Forelimb muscle (tissue), 1 donor: ENCODE measurements at places on chromosomes 12 and 14.

DNA sequence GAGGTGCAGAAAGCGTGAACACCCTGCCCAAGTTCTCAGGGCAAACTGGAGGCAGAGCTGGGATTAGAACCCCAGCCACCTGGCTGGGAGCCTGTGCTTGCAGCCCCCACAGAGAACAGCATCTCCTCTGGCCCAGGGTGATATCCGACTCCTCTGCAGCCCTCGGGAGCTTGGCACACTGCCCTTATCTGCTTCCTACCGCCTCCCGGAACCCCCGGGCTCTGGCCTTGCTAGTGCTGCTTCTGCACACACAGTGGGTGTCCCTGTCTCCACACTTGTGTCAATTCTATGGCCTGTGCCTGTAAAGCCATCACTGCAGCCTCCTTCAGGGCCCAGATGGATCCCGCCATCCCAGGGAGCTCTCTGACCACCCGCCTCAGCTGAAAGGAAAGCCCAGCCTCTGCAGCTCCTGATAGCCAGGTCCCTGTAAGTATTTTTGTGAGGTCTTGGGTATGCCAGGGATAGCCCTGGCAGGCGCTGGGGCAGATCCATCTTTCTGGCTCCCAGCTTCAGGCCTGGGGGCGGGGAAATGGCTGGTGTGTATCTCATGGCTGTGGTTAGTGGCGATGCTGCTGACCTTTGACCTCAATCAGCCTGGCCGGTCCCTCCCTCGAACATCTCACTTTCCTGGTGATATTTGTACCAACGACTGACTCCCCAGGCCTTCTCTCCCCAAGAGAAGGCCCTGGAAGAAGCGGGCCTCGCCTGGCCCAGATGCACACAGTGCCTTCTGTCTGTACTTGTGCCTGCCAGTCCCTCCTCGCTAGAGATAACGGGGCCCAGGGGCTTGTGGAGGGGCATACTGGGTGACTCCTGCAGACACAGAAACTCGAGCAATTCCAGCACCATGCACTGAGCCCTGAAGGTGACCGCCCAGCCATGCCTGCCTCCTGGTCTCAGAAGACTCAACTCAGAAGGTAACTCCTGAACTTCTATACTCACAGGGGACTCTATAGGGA is 183.8 kb downstream of the CALM1 start:
- no peak for DNase-seq

DNA sequence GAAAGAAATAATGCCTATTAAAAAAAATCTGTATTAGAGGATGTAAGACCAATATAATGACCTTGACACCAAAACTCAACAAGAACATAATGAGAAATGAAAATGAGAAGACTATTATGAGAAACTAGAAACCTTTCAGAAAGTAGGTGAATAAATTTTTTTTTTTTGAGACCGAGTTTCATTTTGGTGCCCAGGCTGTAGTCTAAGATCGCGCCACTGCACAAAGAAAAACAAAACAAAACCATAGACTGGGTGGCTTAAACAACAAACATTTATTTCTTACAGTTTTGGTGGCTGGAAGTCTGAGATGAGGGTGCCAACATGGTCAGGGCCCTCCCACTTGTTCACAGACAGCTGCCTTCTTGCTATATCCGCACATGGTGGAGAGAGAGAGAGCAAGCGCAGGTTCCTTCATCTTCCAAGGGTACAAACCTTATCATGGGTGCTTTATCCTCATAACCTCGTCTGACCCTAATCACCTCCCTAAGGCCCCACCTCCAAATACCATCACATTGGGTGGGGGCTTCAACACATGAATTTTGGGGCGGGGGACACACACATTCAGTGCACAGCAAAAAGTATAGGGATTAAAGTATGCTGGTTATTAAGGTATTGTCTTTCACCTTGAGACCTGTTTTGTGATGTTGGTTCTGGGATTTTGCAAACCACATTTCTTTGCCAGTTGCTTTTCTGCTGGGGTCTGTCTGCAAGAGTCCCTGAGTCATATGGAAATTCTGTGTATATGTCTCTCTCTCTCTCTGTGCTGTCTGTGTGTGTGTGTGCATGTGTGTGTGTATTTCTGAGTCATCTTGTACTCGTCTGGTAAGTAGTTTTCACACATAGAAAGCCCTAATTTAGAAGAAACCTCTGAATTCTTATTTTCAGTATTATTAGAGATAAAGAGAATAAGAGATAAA is 26.2 kb downstream of the ZCRB1 start:
- no peak for DNase-seq

- no peak for DNase-seq
Observed at GRCh38 chr14:96065661-96066459, 26.7 kb downstream of the C14orf132 start.

GRCh38 chr12:130481392-130481879 is 143.7 kb downstream of the PIWIL1 start:
- no peak for DNase-seq

DNA sequence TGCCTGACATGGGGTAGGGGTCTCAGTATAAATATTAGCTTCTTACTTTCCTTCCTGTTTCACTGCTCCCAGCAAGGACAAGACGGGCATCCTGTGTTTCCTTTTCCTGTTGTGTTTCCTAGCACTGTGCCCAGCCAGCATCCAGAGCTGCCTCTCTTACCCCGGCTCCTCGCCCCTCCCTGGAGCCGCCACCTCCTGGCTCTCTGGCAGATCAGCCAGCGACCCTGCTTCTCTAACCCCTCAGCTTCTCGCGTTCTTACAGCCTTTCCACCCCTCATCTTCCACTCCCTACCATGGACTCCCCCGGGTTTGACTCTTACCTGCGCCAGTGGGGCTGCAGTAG is 17.8 kb downstream of the HDAC7 start:
- DNase-seq, result no peak

DNA sequence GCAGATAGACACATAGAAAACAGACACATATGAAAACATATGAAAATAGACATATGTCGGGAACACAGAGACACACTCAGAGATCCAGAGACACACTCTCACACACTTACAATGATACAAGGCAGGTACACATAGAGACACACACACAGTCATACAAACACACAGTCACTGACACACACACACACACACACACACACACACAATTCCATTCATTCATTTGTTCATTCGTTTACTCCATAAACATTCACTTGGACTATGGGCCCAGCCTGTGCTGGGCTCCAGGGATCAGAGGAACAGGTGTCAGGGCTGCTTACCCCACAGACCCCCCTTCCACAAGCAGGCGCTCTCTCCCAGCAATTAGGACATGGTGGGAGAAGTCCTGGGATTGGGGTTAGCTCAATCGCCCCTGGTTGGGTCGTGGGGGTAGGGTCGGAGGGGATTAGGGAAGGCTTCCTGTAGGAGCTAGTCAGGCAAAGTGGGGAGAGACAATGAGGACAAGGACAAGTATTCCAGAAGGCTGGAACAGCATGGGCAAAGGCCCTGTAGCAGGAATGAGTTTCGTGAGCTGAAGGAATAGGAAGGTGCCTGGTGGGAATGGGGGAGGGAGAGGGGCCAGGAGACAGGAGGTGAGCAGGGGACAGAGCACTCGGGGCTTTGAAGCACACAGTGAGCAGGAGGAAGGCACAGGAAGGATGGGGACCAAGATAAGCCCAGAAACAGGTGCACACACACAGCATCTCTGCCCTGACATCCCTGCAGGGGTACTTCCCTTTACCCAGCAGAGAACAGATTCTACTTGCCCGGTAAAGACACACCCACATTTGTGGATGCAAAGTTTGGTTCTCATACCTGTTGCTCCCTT is 6.5 kb downstream of the RASAL1 start:
- DNase-seq, result no peak

- DNase-seq, result no peak
Observed at GRCh38 chr12:68617160-68617926, 6.6 kb downstream of the RAP1B start.

DNA sequence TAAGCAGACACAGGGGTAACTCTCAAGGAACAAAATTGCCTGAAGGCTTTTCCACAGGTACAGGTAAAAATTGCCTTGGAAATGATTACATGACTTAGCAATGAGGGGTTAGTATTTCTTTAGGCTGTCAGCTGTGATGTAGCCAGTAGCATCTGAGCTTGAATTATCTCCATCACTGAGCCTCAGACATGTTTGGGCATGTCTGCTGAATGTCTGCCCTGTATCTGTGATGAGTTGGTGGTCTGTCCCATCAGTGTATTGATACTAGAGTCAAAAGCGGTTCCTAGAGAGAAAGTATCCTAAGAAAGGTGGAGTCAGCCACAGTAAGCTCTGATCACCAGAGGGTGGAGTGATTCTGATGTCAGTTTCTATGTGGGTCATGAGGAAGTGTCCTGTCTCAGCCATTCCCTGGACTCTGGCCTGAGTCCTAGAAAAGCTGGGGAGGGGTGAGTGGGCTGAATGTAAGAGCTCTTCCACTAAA is 16.3 kb downstream of the AKAP6 start:
- no peak for DNase-seq

DNA sequence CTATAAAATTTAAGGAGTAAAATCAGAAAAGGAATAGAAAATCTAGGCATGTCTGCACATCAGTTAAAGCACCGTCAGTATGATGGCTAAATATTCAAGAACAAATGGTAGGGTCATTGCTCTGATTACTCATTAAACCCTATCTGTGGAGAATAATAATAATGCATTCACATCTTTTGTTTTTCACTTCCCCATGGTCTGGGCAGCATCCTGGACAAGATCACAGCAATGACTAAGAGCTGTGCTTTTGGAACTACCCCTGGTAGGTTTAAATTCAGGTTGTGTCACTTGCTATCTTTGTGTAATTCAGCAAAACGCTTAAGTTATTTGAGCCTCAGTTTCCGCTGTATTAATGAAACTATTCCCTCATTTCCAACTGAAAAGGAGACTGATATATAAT is 33.1 kb downstream of the C12orf42 start:
- no peak for DNase-seq

GRCh38 chr12:4281173-4281654 is 7.7 kb downstream of the CCND2 start:
- DNase-seq, result no peak

DNA sequence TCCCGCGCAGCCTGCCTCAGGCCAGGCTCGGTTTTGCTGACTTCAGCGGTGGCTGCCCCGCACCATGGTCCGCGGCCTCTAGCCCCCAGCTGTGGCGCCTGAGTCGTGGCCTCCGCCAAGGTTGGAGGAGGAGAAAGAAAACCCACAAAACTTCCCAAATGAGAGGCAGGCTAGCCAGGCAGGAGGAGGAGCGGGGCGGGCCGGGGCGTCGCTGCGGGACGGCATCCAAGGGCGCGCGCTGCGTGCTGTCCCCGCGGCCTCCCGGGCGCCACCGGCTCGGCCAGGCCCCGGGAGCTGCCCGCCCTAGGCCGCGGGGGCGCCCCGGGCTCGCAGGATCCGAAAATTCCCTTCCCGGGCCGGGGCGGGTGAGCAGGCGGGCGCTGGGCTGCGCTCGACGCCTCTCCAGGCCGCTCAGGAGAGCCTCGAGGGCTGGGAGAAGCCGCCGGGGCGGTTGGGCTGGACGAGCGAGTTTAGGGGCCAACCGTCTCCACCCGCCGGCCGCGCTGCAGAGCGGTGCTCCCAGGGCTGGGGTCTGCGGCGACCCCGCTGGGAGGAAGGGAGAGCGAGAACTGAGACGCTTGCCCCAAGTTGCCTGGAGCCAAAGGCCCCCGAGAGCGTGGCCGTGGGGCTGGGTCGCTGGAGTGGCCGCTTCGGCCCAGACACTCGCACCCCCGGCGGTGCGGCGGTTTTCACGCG is at the start of gene EFS:
EFS (minus strand) TSS at position 137 of the 696 bp plus-strand sequence. CDS start 147 bp downstream, outside the sequence.
- no peak for DNase-seq

GRCh38 chr14:54671537-54671936 is 104.6 kb downstream of the SAMD4A start:
- no peak for DNase-seq

- DNase-seq, result no peak
Observed at GRCh38 chr12:94037444-94037843, 110.9 kb upstream of the PLXNC1 start.

- no peak for DNase-seq
Observed at GRCh38 chr14:59069163-59069854, 119.2 kb upstream of the DAAM1 start.

DNA sequence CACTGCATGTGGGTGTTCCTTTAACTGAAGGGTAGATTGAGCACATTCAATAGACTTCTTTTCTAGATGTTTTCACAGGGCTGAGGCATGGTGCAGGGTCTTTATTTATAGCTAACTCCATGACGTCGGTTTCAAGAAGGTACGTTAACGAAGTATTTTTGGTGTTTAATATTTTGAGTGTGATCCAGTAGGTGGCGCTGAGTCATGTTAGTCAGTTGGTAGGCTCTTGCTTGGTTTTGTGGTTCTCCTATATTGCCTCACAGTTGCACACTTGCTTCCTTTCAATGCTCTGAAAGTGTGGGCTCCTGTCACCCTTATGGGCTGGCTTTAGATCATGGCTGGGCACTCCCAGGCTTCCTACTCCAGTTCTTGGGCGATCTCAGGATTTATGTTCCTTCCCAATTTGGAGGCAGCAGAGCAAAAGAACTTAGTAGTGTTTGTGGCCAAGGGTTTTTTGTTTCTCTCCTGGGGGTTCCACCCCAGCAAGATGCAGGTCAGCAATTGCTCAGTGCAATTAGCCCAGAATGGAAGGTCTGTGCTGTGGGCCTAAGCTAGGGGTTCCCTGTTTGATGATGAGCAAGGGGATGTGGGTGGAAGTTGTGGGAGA is 471.6 kb upstream of the FOXG1 start:
- no peak for DNase-seq

- DNase-seq, result no peak
Observed at GRCh38 chr12:1610072-1610643, 15.8 kb upstream of the FBXL14 start.

GRCh38 chr14:75249251-75249957 is 29.2 kb upstream of the FOS start:
- DNase-seq, result no peak

DNA sequence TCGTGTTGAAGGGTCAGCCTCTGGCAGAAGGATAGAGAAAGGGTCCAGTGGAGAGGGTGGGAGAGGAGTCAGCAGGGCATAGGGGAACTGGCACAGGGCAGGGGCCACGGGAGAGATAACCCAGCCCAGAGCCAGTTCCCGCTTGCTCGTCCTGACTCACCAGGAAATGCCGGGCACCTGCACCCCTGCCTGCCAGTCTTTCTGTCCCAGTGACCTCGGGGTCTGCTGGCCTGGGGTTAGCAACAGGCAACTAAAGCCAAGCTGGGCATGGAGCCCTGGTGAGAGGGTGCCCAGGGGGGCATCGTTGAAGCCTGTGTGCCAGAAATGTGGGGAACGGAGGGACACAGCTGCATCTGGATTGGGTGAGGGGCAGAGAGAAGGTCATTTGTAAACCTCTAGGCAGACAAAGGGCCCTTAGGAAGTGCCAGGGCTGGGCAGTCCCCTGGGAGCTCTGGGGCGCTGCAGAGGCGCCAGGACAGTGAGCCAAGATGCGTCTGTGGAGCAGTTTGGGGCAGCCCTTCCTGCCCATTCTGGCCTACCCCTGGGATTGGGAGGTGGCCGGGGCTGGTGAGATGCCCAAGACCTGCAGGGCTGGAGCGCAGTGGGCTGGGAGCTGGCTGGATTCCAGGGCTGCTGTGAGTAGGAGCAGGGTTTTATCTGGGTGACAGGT is 5.5 kb downstream of the TNFAIP2 start:
- DNase-seq, result no peak

- DNase-seq, result no peak
Observed at GRCh38 chr12:79400481-79400880, 290.3 kb downstream of the PAWR start.

GRCh38 chr12:98725476-98726247 is 80.6 kb downstream of the APAF1 start:
- no peak for DNase-seq
